AG08396 (cell line): ENCODE measurements at places on chromosomes 7 and 10.

- no peak for DNase-seq
Observed at GRCh38 chr10:127313996-127314700, 117.8 kb upstream of the INSYN2A start.

DNA sequence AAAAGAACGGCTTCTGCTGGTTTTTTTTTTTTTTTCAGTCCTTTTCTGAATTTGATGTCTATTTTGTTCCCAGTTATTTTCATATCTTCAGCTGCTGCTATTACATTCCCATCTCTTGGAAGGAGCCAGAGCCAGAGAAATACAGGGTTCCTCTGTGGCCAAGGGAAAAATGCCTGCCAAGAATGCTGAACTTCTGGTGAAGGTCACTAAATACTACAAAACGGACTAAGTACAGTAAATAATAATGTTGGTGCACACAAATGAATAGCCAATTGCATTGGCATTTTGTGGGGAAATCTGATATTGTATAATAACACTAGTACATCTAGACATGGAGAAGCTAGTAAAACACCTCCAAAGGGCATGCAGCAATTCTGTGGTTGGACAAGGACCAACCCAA, 56.3 kb upstream of the ZEB1 start:
- DNase-seq = peak; percentile 32

- DNase-seq = no peak
Observed at GRCh38 chr7:50591480-50592438, 26.6 kb upstream of the DDC start.

DNA sequence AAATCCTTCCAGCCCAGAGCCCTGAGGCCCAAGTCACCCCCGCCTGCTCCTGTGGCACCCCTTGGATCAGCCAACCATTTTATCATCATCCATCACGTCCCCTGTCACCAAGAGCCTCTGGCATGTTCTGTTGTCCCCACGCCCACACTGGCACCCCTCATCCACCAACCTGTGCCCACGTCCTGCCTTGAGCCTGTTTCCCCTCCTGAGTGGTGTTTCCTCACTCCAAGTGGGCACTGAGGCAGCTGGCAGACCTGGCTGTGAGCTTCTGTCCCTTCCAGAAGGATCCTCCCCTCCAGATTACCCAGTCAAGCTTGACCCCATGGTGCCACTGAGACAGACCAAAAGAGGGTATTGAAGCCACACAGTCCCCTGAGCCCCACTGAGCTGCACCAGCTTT, 71.4 kb upstream of the ANTXRL start:
- no peak for DNase-seq

GRCh38 chr7:145092766-145093165, 256.9 kb upstream of the TPK1 start:
- DNase-seq = no peak

DNA sequence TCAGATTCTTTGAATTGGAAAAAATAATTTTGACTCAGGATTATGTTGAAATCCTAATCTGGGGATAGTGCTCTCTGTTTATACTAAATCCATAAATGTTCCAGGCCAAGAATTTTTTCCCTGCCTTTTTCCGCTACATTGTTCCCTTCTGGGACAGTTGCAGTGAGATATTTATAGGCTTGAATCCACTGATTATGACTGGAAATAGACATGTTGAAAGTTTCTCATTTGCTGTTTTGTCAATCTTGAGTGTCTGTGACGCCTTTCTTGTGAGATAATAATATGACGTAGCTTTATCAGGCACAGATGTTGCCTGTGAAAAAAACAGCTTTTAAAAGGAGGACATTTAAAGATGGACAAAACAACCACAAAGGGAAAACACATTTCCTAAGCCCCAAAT, 155.9 kb downstream of the ARID5B start:
- no peak for DNase-seq

- DNase-seq = no peak
Observed at GRCh38 chr10:11450427-11450826, 161.0 kb downstream of the USP6NL start.

DNA sequence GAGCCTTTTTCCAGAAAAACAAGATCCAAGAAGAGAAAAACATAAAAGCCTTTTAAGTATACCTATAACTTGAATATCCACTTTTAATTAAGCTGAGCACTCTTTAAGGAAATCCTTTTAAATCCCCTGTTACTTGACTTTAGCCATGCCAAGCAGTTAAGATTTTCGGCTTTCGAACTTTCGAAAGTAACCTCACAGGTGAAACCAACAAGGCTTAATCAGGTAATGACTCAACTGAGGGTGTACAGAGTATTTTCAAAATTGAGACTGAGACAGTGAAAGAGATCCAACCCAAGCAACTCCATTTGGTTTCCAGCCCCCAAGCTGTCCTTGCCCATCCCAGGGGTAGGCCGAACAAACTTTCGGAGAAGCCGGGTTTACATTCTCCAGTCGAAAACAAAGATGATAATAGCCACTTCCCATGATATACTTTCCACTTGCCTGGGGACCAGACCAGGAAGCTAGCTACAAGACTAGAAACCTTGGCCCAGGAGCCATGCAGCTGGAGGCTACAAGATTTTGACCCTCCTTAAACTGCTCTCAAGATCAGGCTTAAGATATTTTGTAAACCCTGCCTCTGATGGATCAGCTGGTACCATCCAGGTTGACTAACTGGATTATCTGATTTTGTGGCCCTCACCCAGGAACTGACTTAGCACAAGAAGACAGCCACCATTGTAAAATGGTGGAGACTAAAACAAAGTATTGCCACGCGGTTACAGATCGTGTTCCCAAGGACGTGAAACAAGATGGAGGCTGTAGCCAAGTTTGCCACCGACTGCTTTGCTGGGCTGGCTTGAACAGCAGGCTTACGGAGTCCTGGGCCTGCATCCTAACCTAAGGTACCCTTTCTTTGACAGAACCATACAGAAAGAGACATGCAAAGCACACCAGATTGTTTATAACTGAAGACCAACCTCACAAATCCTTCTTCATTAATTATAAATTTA, 32.3 kb downstream of the C1GALT1 start:
- DNase-seq = no peak
